ENCODE measurements at places on chromosomes 12 and 14.

DNA sequence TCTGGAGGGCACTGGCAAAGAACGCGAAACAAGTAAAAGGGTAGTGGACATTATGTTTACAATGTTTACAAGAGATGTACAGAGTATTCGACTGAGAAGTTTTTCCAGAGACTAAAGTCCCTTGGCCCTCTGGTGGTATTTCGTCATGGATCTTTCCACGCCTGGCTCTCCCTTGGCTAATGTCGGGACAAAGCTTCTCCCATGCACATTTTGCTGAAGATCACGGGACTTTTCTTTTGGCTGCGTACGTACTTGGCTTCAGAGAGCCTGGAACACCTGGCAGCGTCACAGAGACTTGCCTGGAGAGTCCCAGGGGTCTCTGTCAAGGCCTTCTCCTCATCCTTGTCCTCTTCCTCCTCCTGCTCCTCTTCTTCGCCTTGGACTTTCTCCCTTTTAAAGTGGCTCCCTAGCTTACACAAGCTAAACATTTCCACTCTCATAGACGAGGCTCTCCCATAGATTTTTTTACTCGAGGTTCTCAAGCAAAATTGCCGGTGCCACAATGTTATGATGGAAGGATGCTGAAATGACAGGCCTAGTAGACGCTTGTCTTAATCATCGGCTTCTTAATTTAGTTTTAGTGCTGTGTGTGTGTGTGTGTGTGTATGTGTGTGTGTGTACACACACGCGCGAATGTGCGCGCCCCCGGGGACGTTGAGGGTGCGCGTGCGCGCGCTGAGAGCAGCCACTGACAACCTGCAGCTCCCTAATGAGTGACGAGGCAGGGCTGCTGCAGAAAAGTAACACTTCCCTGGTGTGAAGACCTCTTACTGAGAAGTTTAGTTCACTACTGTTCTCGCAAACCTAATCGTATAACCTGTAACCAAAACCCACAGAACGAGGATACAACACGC, 4.9 kb upstream of the FOXG1 start:
- no peak for DNase-seq

DNA sequence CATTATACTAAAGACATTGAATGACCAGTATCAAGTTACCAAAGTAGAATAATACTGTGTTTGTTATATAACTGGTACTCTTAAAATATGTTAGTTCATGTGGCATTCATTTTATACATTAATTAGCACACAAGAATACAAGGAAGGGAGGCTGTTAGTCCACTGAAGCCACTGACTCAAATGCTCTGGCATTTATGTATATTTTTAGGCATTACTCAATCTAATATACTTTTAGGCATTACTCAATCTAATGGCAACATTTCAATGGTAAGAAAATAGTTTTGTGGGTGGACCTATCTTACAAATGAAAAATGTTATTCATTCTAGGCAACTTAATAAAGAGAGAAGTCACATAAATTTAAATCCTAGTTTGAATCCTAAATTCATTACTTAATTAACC, 874.4 kb upstream of the USP15 start:
- DNase-seq: no peak

GRCh38 chr12:55624056-55624455, 12.6 kb upstream of the OR10P1 start:
- DNase-seq: no peak

- DNase-seq: no peak
Observed at GRCh38 chr12:25701290-25701689, 148.2 kb upstream of the LMNTD1 start.

- no peak for DNase-seq
Observed at GRCh38 chr14:61120576-61120975, 139.5 kb downstream of the SLC38A6 start.

- no peak for DNase-seq
Observed at GRCh38 chr12:4117386-4118016, 156.1 kb upstream of the CCND2 start.

DNA sequence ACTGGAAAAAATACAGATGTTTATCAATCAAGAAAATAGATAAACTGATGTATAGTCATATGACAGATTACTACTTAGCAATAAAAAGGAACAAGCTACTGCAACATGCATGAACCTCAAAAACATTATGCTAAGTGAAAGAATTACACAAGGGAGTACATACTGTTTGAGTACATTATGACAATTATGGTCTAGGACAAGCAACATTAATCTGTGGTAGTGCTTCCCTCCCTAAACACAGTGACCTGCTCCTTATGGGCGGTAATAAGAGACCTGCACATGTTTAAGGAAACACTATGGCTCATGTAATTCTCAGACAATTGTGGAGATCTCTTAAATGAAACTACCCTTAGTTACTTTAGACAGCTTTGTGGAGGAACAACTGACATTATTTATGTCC, 421.2 kb upstream of the FBXO33 start:
- DNase-seq: no peak

DNA sequence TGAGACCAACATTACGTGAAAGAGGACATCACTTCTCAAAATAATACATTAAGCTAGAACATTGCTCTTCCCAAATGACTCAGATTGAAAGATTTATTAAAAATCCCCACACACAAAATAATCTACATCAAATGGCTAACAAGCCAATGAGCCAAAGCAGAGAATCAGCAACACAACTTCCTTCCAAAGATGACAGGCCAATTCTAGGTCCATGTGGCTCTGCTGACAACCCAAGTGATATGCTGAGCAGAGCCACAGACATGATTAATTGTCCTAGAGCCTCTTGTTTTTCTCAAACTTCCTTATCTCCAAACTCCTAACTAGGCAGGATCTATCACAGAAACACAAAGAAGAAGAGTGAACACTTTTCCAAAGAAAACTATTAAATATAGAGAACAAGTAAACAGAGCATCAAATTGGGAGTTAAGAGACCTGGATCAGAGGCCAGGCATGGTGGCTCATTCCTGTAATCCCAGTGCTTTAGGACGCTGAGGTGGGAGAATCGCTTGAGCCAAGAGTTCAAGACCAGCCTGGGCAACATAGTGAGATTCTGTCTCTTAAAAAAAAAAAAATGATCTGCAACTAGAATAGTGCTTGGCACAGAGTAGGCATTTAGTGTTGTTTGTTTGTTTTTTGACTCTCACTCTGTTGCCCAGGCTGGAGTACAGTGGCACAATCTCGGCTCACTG, 38.5 kb downstream of the SENP1 start:
- DNase-seq: no peak

DNA sequence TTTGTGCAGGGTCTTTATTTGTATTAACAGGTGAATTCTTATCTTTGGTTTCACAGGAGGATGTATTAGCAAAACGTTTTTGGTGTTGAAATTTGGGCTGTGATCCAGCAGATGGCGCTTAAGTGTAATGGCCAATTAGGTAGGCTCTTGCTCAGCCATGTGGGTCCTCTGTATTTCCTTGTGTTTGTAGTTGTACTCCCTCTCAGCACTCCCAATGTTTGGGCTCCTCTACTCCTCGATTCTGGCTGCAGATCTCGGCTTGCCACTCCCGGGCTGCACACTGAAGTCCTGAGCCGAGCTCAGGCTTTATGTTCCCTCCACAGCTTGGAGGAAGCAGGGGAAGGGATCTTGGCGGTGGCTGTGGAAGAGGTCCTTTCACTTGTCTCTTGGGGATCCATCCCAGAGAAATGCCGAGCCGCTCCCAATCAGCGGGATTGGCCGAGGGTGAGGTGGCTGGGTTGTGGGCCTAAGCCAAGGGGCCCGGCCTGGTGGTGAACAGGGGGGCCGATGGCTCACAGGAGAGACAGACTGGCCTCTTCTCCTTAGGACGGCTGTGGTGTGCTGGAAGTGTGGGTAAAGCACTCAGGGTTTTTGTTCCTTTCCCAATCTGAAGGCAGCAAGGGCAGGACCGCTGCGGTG, 133.7 kb downstream of the AEBP2 start:
- peak; percentile 80 for DNase-seq

GRCh38 chr14:26137161-26137560, 460.7 kb downstream of the NOVA1 start:
- DNase-seq: no peak

- DNase-seq: no peak
Observed at GRCh38 chr14:80636071-80636470, 305.5 kb downstream of the CEP128 start.

- no peak for DNase-seq
Observed at GRCh38 chr12:103833095-103833775, 7.8 kb downstream of the NT5DC3 start.

DNA sequence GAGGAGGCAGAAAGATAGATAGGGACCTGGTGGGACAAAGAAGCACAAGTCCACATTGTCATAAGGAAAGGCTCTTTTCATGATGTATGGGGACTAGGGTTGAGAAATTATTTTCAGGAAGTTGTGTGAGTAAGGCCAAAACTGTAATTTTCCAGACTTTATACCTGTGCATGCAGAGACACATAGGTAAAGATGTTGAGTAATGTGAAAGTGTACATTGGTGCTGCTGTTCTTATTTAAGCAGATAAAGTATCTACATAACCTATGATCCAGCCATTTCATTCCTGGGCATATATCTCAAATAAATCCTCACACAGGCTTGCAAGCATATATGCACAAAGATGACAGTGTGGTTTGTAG, 332.2 kb downstream of the DUSP6 start:
- no peak for DNase-seq

DNA sequence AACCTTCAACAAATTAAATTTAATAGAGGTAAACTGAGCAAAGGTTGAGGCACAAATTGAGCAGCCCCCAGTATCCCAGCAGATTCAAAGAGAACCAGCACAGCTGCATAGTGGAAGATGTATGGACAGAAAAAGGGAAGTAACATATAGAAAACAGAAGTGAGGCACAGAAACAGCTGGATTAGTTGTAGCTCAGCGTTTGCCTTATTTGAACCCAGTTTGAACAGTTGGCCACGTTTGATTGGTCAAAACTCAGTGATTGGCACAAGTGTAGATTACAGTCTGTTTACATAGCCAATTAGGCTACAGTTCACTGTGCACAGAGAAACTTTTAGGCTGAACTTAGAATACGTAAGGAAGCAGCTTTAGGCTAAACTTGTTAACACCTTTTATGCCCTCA, 315.5 kb downstream of the RMST start:
- no peak for DNase-seq

- DNase-seq: no peak
Observed at GRCh38 chr12:65620046-65620445, 204.2 kb upstream of the HMGA2 start.

GRCh38 chr14:103423050-103423461, 37.8 kb downstream of the MARK3 start:
- no peak for DNase-seq

DNA sequence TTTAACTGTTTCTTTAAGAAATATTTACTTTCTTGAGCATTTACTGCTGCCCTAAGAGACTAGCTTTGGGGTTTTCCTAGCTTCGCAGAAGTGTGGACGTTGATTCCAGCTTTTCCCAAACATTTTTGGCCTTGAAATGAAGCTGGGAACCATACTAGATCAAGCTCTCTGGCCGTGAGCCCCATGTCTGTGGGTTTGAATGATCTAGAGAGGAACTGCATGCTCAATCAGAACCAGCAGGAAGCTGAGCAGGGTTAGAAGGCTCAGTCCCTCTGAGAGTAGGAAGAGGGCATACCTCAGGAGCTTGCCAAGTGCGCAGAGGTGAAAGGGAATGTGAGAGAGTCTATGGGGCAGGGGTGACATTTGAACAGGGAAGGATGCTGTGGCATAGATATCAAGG, 292.1 kb downstream of the CACNA1C start:
- DNase-seq: no peak

DNA sequence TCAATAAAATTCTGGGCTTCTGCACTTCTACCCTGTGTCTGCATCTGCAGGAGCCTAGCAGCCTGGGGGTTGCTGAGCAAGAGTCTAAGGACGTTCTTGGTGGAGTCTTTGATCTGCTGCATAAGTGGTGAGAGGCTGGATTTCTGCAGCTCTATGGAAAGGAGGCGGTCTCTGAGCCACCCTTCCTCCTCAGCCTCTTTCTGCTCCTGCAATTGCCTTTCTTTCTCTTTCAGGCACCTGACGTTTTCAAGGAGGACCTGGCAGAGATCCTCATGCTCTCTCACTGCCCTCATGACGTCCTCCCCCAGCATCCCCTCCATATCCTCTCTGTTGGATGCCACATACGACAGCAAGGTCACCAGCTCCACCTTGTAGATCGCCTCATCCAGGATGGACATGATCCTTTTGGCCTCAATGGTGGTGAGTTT, 13.6 kb upstream of the TPCN1 start:
- no peak for DNase-seq

DNA sequence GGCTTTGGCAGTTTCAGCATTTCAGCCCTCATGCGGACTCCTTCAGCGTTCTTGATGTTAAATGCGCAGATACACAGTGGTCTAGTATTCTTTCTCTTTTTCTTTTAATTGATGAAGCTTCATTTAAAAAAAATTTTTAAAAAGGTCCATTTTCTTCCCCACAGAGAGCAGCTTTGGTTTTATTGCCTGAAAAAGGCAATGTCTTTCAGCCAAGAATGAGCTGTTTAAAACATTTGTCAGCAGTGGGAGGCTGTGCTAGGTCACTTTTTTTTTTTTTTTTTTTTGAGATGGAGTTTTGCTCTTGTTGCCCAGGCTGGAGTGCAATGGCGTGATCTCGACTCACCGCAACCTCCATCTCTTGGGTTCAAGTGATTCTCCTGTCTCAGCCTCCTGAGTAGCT, 13.5 kb downstream of the KMT5A start:
- no peak for DNase-seq

GRCh38 chr12:81249976-81250375, 172.1 kb downstream of the ACSS3 start:
- DNase-seq: no peak

DNA sequence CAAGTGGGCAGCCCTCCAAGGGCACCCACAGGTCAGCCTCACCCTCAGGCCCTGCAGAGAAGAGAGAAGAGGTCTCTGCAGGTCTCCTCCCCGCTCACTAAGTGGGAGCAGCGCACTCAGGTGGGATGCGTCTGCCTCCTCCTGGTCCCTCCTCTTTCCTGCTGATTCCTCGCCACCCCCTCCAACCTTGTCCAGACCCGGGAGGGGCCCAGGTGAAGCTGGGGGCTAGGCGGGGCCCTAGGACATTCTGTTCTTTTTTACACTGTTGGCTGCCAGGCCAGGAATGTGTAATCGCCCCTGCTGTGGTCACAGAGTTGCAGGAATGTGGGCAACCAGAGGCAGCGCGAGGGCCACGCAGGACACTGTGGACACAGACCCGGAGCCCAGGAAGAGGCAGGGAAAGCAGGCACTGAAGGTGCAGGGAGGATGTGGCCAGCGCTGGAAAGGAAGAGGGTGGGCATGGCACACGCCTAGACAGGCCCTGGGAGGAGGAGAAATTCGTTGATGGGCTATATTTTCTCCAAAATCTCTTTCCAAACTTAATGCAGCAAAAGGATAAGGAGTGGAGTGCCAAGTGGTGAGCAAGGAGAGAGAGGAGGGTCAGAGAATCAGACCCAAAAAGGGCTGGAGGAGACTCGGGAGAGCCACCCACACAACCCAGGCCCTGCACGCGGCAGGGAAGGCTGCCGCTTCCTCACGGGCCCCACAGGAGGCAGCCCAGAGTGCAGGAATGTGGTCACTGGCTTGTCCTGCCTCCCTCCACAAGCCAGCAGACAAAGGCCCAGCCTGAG, 911 bp upstream of the SCNN1A start:
- DNase-seq: no peak

GRCh38 chr14:36279306-36280190, 40.9 kb downstream of the MBIP start:
- no peak for DNase-seq

GRCh38 chr12:75945581-75945980, 86.0 kb downstream of the PHLDA1 start:
- DNase-seq: no peak
